ENCODE measurements at places on chromosomes 13 and 19. TPM values are rescaled to one million over a fixed set of nuclear protein-coding genes. Genes with fewer than 3 reads are reported as not detected.

Gene PABPC3
- 0.45 TPM for total RNA-seq

Gene IGFL3
- 93.5 TPM for total RNA-seq

Gene ZNF600
- 6.4 TPM for total RNA-seq

DNA sequence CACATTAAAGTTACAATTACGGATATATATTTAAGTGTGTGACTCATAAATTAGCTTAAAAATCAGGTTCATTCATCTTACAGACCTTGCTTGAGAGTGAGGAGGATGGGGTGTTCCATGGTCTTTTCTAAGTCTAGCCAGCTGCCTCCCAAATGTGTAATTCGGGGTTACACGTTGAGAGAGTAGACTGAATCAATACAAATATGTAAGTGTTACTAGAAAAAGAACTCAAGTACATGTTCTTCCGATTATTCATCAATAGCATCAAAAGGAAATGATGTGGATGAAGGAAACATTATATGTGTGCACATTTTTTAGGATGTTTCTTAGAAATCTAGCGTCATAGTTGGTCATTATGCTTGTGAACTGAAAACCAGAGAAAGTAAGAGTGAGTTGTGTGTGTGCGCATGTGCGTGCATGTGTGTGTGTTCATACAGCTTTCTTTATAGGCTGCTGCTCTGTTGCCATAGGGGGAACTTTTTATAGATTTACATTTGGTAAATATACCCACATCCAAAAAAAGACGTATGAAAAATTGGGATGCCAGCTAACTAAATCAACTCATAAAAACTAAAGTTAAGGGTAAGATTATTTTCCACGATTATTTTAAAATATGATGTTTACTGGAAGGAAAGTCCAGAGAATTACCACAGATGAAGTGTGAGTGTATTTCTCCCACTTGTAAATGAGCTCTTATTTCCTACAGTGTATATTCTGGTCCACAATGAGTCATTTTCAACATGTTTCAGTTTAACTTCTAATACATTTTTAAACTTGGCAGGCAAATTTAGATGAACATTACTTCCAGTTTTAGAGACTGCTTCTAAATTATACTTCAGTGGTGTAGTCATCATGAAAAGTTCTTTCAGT is 82.4 kb downstream of the PIBF1 start:
- DNase-seq, result peak; percentile 59

GRCh38 chr13:113948034-113948742 is 25.7 kb downstream of the C13orf46 start:
- DNase-seq, result no peak

- peak; percentile 2 for DNase-seq
Observed at GRCh38 chr13:68319384-68319783, 1089.2 kb upstream of the PCDH9 start.

DNA sequence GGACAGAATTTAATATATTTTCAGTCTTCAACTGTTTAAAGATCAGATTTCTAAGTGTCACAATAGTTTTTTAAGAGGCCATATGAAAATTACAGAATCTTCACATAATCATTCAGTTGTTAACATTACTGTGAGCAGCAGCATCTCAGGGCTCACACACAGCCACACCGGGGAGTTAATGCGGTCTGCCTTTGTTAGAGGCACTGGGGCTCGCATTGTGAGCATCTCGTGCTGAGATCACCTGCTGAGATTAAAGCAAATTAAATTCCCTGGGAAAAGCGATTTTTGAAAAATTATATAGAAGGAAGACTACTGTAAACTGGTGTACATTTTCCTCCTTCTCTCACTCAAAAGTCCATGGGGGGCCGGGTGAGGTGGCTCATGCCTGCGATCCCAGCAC is 16.6 kb downstream of the GPR12 start:
- no peak for DNase-seq

GRCh38 chr19:3655402-3656072 is 28.9 kb upstream of the CACTIN start:
- DNase-seq, result peak; percentile 91
